ENCODE measurements at places on chromosomes 1 and 21.

DNA sequence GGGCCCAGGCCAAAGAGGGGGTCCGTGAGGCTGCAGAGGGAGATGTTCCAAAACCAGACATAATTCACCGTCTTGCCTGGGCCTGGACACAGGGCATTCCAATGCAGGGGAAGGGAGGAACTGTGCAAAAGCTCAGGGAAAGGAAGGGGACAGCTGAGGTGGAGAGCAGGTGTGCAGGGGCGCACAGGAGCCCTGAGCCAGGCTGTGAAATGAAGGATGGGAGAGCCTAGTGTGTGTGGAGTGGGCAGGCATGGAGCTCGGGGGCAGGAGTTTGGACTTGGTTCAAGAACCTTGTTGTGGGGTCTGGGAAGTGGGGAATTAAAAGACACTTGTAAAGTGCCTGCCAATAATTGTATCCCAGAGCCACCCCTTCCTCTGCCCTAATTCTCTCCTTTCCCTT is 2.3 kb downstream of the TNNI1 start:
- no peak for DNase-seq

- DNase-seq, result no peak
Measured at GRCh38 chr21:45331531-45332147, 43.9 kb upstream of the POFUT2 start.

- DNase-seq, result no peak
Measured at GRCh38 chr21:25281134-25281533, 326.1 kb downstream of the MRPL39 start.

- DNase-seq, result peak; percentile 69
Measured at GRCh38 chr1:175376194-175376593, 183.6 kb upstream of the KIAA0040 start.

GRCh38 chr1:50930965-50931737 is 28.9 kb downstream of the FAF1 start:
- DNase-seq, result no peak

GRCh38 chr1:207217778-207218511 is 103.5 kb upstream of the CD55 start:
- DNase-seq, result no peak

DNA sequence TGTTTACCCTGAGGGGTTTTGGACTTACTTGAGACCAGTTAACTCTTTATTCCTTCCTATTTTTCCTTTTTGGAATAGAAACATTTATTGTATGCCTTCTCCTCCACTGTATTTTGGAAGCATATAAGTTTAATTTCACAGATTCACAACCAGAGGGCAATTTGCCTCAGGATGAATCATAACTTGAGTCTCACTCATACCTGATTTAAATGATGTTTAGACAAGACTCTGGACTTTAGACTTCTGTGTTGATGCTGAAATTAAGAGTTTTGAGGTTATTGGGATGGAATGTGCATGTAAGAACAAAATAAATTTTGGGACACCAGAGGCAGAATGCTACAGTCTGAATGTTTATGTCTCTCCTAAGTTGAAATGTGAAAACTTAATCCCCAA is 7.1 kb upstream of the ADAM30 start:
- DNase-seq, result no peak

GRCh38 chr1:9840176-9840575 is 16.4 kb upstream of the CLSTN1 start:
- no peak for DNase-seq
